ENCODE measurements at places on chromosomes 5 and 9. TPM values are rescaled to one million over a fixed set of nuclear protein-coding genes. Genes with fewer than 3 reads are reported as not detected.

The DNAJC25 gene
- total RNA-seq, result 6.5 TPM

The C9orf43 gene
- 0.44 TPM for total RNA-seq

The TAS2R1 gene
- total RNA-seq, result not detected

The PCDHB7 gene
- total RNA-seq, result 0.79 TPM

The RCL1 gene
- 10.4 TPM for total RNA-seq

The GPX8 gene
- total RNA-seq, result 91.9 TPM

The CCDC192 gene
- not detected for total RNA-seq

The SUSD3 gene
- not detected for total RNA-seq

The SLC6A18 gene
- total RNA-seq, result not detected

The SLF1 gene
- total RNA-seq, result 5.5 TPM

The FOXD4L3 gene
- total RNA-seq, result not detected

The TAF11L5 gene
- not detected for total RNA-seq

The TRIM32 gene
- total RNA-seq, result 14.1 TPM

The NREP gene
- total RNA-seq, result 22.4 TPM

The ARL15 gene
- 16.8 TPM for total RNA-seq

The CCL27 gene
- not detected for total RNA-seq

The PCDHGA12 gene
- total RNA-seq, result 22.3 TPM

The ADAMTS2 gene
- 36.5 TPM for total RNA-seq

The IL4 gene
- not detected for total RNA-seq

The MELK gene
- total RNA-seq, result 26.2 TPM

The IL5 gene
- total RNA-seq, result not detected

The FGD3 gene
- not detected for total RNA-seq

The C7 gene
- 15.2 TPM for total RNA-seq

The ARHGEF28 gene
- total RNA-seq, result 18.7 TPM

The ADAMTSL1 gene
- 115 TPM for total RNA-seq

The TLE4 gene
- total RNA-seq, result 7.4 TPM

The LCN2 gene
- not detected for total RNA-seq

The CAMK4 gene
- total RNA-seq, result 0.37 TPM

The SLC45A2 gene
- 0.19 TPM for total RNA-seq

The PCDHGB5 gene
- 21.0 TPM for total RNA-seq

The CDC25C gene
- 3.0 TPM for total RNA-seq

The CRB2 gene
- not detected for total RNA-seq

The SIT1 gene
- 0.25 TPM for total RNA-seq

The ENTREP1 gene
- total RNA-seq, result 0.13 TPM

The ANAPC2 gene
- 21.9 TPM for total RNA-seq

The SOX30 gene
- total RNA-seq, result not detected

The AFAP1L1 gene
- total RNA-seq, result 16.1 TPM

The IFNK gene
- total RNA-seq, result not detected

The STXBP1 gene
- total RNA-seq, result 16.8 TPM

The SKP2 gene
- total RNA-seq, result 12.4 TPM

The SH3GL2 gene
- total RNA-seq, result not detected

The DNLZ gene
- 9.9 TPM for total RNA-seq

The SLC6A7 gene
- total RNA-seq, result not detected

The CCNB1 gene
- total RNA-seq, result 124 TPM

The EGFLAM gene
- 8.9 TPM for total RNA-seq

The SLC36A2 gene
- not detected for total RNA-seq

The PCDHB4 gene
- total RNA-seq, result 0.68 TPM
